ENCODE measurements at places on chromosomes 11 and 22. TPM values are rescaled to one million over a fixed set of nuclear protein-coding genes. Genes with fewer than 3 reads are reported as not detected.
A peak's percentile ranks its signal among the peaks of the same experiment; 100 is the strongest.

- DNase-seq = no peak
These were observed 39.9 kb downstream of the CLPB start for GRCh38 chr11:72394416-72394815.

DNA sequence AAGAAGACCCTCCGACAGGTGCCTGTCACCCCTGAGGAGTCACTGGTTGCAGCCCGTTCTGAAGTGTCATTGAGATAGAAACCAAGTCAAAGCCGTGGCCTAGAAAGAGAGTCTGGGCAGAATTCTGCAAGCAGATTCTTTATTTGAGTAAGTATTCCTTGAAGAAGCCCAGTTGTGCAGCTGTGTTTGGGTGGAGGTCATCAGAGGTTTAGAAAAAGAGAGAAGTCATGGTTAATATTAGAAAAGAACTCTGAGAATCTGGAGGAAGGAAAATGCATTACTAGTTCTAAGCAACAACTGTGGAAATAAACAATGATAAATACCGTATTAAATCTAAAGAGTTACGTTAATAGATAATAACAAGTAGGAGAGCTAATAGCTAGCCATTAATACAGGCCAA lies 118.8 kb upstream of the KIRREL3 start:
- no peak for DNase-seq

DNA sequence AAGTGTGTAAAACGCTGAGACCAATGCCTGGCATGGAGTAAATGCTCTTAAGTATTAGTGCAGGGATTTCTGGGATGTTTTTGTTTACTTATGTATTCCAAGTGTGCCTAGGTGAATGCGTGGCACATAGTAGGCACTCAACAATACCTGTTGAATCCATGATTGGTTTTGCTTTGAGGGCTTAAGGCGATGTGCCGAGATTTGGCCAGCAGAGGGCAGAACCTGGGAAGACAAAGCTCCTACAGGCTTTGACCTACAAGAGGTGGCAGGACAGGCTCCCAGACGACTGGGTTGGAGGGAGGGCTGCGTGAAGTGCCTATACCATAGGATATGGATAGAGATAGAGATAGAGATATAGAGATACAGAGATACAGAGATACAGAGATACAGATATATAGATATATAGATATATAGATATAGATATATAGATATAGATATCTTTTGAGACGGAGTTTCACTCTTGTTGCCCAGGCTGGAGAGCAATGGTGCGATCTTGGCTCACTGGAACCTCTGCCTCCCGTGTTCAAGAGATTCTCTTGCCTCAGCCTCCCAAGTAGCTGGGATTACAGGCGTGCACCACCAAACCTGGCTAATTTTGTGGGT lies 13.9 kb downstream of the KCNE3 start:
- peak; percentile 77 for DNase-seq

DNA sequence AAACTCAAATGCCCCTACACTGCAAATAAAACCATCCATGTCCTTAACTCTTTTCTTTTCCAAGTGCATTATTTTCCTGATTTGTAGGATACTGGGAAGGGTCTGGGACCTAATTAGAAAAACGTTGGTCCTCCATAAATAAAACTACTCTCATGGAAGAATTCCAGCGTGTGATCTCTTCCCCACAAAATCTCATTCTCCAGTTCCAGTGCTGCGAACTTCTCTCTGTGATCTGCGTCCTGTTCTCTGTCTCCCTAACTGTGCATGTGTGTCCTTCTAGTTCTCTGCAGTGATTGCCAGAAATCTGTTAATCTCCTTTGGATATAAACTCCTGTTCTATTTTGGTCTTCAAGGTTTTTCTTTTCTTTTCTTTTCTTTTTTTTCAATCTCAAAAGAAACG lies 148.1 kb downstream of the BBOX1 start:
- DNase-seq = no peak

DNA sequence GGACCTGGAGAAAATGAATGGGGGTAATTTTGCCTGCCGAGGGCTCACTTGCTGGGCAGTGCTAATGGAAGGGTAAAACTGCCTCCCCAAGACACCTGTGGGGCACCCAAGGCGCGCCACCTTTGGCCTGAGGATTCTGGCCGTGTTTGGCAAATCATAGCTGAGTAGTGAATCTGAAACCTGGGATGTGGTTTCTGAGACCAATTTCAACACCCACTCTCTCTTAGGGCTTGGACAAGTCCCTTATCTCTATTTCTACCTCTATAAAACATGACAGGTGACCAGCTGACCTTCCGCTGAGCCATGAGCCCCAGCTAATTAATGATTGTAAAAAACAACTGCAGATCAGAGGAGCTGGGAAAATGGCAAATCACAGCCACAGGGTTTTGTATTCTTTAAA lies 1.5 kb upstream of the PACSIN3 start:
- no peak for DNase-seq

- DNase-seq = no peak
These were observed 12.3 kb downstream of the APOL6 start for GRCh38 chr22:35660291-35661127.

DNA sequence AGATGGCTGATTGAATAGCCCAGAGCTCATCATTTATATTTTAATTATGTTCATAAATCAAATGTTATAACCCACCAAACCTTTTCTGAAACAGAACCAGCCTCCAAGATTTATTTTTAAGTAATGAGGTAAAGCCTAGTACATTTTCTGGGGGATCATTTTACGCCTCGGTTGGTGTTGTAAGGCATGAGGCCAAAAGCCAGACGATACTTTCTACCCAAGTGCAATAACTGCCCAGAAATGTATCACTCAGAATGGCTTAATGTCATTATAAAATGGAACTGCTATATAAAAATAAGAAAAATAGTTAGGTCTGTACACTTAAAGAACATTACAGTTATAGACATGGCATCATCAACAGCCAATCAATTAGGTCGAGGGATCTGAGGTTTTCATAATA lies 283.3 kb downstream of the CADM1 start:
- no peak for DNase-seq

DNA sequence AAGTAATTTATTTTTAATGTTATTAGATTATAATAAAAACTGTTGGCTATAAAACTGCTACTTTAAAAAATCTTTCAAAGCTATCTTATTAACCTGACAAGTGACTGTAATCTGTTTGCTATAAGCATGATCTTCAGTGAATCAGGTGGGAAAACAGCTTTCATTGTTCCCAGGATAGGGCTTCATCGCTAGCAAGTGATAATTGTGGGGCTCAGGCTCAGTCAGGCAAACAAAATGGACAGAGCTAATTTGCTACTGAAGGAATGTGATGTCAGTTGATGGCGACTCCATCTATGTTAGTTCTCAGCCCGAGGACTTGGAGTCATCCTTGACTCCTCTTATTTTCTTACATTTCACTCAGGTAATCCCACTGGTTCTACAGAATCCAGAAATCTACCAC lies 125.0 kb downstream of the RASSF10 start:
- no peak for DNase-seq

GRCh38 chr22:45832180-45832579 lies 144.8 kb downstream of the WNT7B start:
- no peak for DNase-seq

DNA sequence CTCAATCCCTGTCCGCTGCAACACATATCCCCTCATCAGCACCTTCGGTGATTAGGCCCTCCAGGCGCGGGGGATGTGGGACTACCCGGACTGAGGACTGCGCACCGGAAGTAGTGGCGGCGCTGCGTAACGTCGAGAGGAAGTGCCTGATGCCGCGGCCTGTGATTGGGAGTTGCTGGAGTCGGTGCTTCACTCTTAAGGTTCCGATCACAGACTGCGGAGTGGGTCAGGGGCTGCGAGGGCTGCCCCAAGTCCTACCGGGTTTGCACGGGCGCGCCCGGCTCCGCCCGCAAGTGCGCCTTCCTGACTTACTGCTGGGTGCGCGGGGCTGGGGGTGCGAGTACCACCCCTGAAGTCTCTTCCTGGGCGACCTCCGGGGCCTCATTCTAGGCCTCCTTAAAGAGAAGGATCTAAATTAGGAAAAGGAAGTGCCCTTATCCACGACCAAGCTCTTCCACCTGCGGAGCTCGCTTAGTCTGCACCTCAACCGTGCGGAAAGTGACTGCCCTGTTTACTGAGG lies at the start of gene ALKBH3:
Gene ALKBH3, plus strand, starts transcription at position 192 of the 520 bp plus-strand sequence. CDS start 1,822 bp downstream, outside the sequence.
- DNase-seq = peak; percentile 92

GRCh38 chr22:29706486-29706885 lies 13.3 kb upstream of the CABP7 start:
- DNase-seq = no peak

DNA sequence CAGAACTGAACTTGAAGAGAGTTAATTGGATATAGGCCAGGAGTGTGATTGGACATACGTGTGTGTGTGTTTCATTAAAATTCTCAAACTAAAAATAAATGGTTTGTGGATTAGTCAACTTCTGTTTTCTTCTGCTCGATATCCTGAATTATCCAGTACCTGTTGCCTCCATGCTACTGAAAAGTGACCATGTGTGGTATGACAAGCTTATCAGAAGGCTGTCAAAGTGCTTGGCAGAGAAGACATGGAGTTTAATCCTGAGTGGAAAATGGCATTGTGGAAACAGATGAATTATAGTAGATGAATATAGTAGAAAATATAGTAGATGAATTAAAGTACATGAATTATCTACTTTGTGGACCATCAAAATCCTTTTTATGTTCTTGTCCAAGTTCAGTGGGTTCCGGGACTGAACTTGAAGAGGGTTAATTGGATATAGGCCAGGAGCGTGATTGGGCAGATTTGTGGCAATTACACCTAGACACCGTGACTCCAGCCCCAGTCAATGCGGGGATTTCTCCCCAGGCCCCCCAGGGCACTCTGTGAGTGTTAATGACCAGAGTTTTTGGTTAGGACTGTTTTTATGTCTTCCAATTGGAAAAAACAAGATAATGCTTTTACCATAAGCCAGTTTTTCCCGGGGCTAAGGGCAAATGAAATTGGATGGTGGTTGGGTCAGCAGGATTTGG lies 30.1 kb downstream of the GRAMD1B start:
- no peak for DNase-seq

GRCh38 chr11:114232400-114233059 lies 63.7 kb upstream of the NNMT start:
- no peak for DNase-seq

POTEH gene
- not detected for total RNA-seq

LRRN4CL gene
- total RNA-seq = 4.3 TPM

SYNGR1 gene
- 41.8 TPM for total RNA-seq

UBE4A gene
- 38.0 TPM for total RNA-seq

PHF21A gene
- total RNA-seq = 43.8 TPM

SCGB1A1 gene
- 2.7 TPM for total RNA-seq

Measured in mucosa of gallbladder (tissue), 1 donor.